H1 (cell line): ENCODE measurements at places on chromosomes 5 and 9.

DNA sequence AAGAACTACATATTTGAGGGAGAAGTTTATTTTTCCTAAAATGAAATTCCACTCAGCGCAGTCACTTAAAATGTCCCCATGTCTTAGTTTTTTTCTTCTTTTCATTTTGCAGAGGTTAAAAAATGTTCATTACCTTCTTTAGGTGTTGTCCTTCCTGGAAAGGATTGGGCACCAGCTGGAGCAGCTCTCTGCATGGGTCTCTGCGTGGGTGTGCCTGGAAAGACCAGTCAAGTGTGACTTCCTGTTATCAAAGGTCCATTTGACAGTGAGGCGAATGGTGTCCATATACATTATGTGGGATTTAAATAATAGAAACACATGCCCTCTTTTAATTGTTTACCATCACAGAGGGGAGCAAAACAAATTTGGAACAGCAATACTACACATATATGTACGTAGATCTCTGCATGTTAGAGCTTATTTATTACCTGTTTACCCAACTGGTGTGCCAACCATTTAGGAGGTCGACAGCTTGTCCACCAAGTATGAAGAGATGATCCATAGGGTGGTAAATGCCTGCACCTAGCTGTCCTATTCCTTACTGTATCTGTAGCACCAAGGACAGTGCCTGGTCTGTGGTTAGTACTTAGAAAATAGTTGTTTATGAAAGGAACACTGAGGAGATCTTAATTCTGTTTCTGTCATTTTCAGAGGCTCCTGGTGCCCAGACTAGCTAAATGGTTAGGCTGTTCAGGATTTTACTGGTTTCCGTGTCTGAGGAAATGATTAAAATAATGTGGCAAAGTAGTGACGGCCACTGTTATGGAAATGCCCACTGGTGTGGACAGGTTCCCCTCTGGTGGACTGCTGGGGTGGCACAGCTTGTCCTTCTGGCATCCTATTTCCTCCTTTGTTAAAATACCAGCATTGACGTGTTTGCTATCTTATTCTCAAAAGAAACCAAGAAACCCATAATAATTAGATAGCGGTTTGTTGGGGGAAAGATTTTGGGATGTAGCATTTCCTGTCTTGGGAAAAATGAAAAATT lies 200.4 kb downstream of the MAST4 start:
- DNase-seq, result no peak
- H3K27ac ChIP-seq, result no peak overlapping the region
- H3K4me1 ChIP-seq, result no peaks in the 10 kb centered on the region
- no peak overlapping the region for H3K4me3 ChIP-seq

DNA sequence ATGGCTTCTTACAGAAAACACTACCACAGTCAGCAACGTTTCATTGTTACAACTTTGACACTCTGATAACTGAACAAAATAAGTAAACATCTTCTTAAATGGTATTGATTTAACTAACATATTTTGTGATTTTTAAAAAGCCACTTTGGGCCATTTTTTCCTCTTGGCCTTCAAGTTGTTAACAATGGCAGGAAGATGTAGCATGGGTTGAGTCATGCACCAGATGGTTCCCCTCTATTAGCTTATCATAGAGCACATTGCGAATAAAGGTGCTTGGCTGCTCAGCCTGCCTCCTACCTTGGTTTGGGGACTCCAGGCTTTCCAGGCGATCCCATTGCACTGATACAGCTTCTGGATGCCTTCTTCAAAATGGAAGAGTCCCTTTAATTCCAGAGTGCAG lies 24.1 kb upstream of the CER1 start:
- no peak overlapping the region for H3K27ac ChIP-seq
- H3K36me3 ChIP-seq, result no peaks in the 10 kb centered on the region
- H3K4me3 ChIP-seq, result no peak overlapping the region
- peaks cover 7% of the 10 kb centered on the region for H3K4me1 ChIP-seq

GRCh38 chr5:148372166-148372725 lies 11.5 kb upstream of the FBXO38 start:
- no peaks in the 10 kb centered on the region for H3K27me3 ChIP-seq
- H3K27ac ChIP-seq, result no peak overlapping the region
- DNase-seq, result no peak
- H3K4me1 ChIP-seq, result no peaks in the 10 kb centered on the region

DNA sequence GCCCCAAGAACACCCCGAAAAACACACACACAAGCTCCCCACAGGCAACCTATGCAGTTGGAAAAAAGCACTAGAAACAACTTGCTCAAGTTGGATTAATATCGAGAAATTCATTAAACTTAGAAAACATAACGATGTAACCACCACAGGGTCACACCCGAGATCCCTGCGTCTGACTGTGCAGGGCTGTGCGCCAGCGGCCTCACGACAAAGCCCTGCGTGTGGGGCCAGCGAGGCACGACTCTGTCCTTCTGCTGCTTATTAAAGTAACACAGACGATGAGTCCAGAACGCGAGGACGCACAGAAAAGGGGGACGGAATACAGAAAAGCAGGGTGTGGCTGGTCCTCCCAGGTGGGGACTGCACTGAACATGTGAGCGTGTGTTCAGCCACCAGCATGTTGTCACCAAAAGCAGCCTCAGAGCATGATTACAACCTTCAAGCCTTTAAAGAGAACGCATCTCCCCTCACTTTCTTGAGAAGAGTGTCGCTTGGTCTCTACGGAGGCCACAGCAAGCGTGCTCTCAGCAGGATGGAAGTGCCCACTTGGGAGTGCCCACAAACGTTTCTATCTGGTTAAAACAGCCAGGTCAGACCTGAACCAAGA lies 14.4 kb downstream of the SLC12A7 start:
- no peak overlapping the region for H3K27ac ChIP-seq
- H3K4me3 ChIP-seq, result no peak overlapping the region
- no peaks in the 10 kb centered on the region for H3K27me3 ChIP-seq
- H3K36me3 ChIP-seq, result no peaks in the 10 kb centered on the region

- H3K4me1 ChIP-seq, result no peaks in the 10 kb centered on the region
- no peaks in the 10 kb centered on the region for H3K36me3 ChIP-seq
- H3K27me3 ChIP-seq, result no peaks in the 10 kb centered on the region
- H3K27ac ChIP-seq, result no peak overlapping the region
- DNase-seq, result no peak
These were observed 15.8 kb downstream of the RICTOR start for GRCh38 chr5:39058178-39058921.

GRCh38 chr9:121561385-121562222 lies 62.0 kb upstream of the GGTA1 start:
- no peak overlapping the region for H3K27ac ChIP-seq
- H3K4me3 ChIP-seq, result no peak overlapping the region
- H3K4me1 ChIP-seq, result peaks cover 18% of the 10 kb centered on the region
- H3K36me3 ChIP-seq, result no peaks in the 10 kb centered on the region
- H3K27me3 ChIP-seq, result no peaks in the 10 kb centered on the region
- DNase-seq, result no peak

DNA sequence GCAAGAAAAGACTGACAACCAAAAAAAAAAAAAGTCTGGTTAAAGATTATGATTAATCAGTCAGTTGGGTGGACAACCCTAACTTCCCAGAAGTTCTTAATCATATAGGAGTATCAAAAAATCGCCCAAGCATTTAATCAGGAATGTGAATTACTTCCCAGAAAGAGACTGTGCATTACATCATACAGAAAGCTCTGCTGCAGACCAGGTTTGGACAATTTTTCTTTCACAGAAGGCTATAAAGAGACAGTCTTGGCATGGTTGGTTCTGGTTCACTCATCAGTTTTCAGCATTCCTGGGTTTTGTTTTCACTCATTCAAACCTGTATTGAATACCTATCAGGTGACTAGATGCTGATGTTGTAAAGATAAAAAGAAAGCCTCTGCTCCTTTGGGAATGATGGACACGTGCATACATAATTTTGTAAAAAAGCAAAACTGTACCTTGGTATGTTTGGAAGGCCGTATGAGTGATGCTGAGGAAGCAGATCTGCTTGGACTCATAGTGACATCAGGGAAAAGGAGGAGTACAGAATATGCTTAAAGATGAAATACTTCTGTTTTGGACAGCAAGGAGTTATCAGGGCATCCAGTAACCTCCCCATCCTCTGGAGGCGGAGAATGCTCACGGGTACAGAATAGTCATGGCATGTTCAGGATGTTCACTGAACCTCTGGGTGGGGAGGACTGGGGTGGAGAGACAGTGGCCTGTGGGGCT lies 178.4 kb downstream of the GNA14 start:
- no peaks in the 10 kb centered on the region for H3K4me1 ChIP-seq
- no peak overlapping the region for H3K4me3 ChIP-seq
- no peaks in the 10 kb centered on the region for H3K36me3 ChIP-seq
- H3K27ac ChIP-seq, result no peak overlapping the region

GRCh38 chr9:92058723-92059444 lies 56.3 kb downstream of the SPTLC1 start:
- H3K27ac ChIP-seq, result no peak overlapping the region
- peaks cover 6% of the 10 kb centered on the region for H3K4me1 ChIP-seq
- no peak for DNase-seq
- no peak overlapping the region for H3K4me3 ChIP-seq
- peaks cover 15% of the 10 kb centered on the region; the same call in 1 of the 2 replicates for H3K36me3 ChIP-seq

GRCh38 chr5:124655251-124655917 lies 91.1 kb downstream of the ZNF608 start:
- H3K27ac ChIP-seq, result no peak overlapping the region
- H3K36me3 ChIP-seq, result no peaks in the 10 kb centered on the region
- H3K4me3 ChIP-seq, result no peak overlapping the region
- no peaks in the 10 kb centered on the region for H3K27me3 ChIP-seq
- no peak for DNase-seq

- H3K4me3 ChIP-seq, result no peak overlapping the region
- no peak for DNase-seq
- H3K27me3 ChIP-seq, result no peaks in the 10 kb centered on the region
- peaks cover 7% of the 10 kb centered on the region for H3K4me1 ChIP-seq
- H3K27ac ChIP-seq, result no peak overlapping the region
- no peaks in the 10 kb centered on the region for H3K36me3 ChIP-seq
These were observed 367.4 kb downstream of the KIAA0825 start for GRCh38 chr5:94250985-94251384.

DNA sequence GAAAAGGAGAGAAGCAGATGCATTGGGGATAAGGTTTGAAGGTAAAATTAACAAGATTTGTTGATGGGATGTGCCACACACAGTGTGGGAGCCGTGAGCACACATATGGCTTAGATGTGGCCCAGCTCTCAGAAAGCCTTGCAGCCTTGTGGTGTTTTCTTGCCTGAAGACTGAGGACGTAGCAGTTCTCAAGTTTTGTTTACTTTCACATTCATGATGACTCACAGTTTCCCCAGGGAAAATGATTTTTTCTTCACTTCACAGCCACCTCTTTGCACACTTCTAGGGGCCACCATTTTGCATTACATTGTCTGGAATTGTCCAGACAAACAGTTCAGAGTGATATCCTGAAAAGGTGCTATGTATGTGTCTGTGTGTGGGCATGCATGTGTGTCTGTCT lies 126.2 kb downstream of the BASP1 start:
- no peak for DNase-seq
- no peak overlapping the region for H3K27ac ChIP-seq
- no peaks in the 10 kb centered on the region for H3K4me1 ChIP-seq

DNA sequence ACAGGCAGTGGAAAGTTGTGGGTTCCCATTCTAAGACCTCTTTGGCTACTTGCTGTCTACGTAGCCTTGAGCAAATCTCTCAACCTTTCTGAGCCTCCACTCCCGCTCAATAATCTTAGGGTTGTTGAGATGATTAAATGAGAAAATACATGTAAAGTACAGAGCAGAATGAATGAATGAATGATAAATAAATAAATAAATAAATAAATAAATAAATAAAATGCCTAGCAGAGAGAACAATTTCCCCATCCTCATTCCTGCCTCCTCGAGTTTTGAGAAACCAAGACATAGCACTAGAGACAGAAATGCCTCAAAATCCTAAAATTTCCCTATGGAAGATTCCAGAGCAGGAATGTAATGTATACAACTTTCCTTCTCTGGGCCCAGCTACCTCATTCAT lies 128.3 kb upstream of the RAD23B start:
- H3K4me1 ChIP-seq, result no peaks in the 10 kb centered on the region
- no peak for DNase-seq
- no peak overlapping the region for H3K27ac ChIP-seq
- no peaks in the 10 kb centered on the region for H3K36me3 ChIP-seq
- no peak overlapping the region for H3K4me3 ChIP-seq

DNA sequence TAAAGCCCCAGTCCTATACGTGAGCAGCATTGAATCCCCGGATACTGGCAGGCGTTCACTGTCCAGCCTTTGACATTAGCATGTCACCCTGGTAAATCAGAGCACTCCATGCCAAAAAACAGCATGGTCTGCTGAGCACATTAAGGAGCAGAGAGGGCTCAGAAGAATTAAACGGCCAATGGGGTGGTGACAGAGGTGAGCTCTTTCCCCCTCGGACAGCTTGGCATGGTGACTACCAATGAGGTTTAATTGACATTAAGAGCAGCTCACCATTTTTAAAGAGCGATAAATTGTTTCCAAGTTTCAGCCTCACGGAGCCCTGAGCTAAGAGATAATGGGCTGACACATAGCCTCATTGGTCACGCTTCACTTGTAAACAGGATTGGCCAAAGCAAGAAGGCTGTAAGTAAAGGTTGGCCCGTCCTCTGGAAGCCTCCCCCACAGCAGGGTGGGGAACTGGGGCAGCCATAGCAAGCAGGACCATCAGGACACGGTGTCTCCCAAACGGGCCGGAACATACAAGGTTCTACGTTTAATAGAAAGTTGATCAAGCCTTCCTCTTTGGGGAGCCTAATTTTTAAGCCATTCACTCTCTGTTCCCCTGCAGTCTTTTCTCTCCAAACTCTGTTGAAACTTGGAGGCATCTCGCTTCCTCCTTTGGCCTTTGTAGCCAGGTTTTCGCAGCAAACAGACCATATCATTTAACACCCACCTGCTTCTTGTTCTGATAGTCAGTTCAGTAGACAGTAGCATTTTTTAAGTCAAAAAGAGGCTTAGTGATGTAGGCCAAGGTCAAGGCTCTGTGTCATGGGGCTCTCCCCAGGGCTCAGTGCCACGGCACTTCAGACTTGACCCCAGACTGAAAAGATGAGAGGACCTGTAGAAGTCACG lies 25.9 kb downstream of the QRFP start:
- H3K36me3 ChIP-seq, result peaks cover 25% of the 10 kb centered on the region
- H3K4me3 ChIP-seq, result no peak overlapping the region
- DNase-seq, result no peak
- no peak overlapping the region for H3K27ac ChIP-seq
- H3K27me3 ChIP-seq, result no peaks in the 10 kb centered on the region

- H3K27me3 ChIP-seq, result no peaks in the 10 kb centered on the region
- DNase-seq, result no peak
- H3K27ac ChIP-seq, result no peak overlapping the region
- no peaks in the 10 kb centered on the region for H3K4me1 ChIP-seq
These were observed 25.9 kb downstream of the STOM start for GRCh38 chr9:121344184-121344583.

DNA sequence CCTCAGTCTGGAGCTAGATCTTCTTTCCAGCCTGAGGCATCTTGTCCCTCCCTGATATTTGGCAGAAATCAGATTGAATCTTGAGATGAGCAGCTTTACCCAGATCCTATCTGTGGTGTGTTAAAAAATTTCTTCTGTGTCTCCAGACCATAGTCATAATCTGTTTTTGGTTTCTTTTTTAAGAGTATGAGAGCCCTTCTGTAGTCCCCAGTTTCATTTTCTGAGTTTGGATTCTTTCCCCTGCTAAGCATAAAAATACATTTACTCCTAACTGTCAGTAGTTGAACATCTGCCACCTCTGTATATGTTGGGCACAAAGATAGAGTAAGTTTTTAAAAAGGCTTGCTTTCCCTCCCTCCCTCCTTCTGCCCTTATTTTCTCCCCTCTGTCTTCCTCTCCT lies 137.7 kb downstream of the CNTLN start:
- peaks cover 2% of the 10 kb centered on the region for H3K4me1 ChIP-seq
- H3K36me3 ChIP-seq, result no peaks in the 10 kb centered on the region
- no peak for DNase-seq
- H3K27me3 ChIP-seq, result no peaks in the 10 kb centered on the region
- H3K27ac ChIP-seq, result no peak overlapping the region
- H3K4me3 ChIP-seq, result no peak overlapping the region

GRCh38 chr9:33172256-33173238 lies 5.4 kb upstream of the B4GALT1 start:
- no peak for DNase-seq
- no peak overlapping the region for H3K4me3 ChIP-seq
- no peak overlapping the region for H3K27ac ChIP-seq
- 0 out of 2 replicates have a peak, but pooled peaks cover 4% of the 10 kb centered on the region for H3K4me1 ChIP-seq
- H3K27me3 ChIP-seq, result no peaks in the 10 kb centered on the region
